NCI-H345 (cell line): ENCODE measurements at places on chromosomes 4 and X.

DNA sequence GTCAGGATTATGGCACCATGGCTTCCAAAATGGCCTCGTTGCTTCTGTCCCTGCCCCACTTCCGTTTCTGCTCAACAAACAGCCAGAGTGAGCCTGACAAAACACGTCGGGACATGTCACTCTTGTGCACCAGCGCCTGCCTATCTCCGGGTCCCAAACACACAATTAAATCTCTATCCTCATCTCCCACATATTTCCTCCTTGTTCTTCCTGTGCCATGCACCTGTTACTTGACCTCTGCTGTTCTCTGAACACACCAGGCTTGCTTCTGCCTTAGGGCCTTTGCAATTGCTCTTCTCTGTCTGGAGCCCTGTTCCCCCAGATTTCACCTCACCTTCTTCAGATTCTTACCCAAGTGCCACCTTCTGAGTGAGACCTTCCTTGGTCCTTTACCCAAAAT is 12.7 kb upstream of the CD38 start:
- no peak for DNase-seq

DNA sequence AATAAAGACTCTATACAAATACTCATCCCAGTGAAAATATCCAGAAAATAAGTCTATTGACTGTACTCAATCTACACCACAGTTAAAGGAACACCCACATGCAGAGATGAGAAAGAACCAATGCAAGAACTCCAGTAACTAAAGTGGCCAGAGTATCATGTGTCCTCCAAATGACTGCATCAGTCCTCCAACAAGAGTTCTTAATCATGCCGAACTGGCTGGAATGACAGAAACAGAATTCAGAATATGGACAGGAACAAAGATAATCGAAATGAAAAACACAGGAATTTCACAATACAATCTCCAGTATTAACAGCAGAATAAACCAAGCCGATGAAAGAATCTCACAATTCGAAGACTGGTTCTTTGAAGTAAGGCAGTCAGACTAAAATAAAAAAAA is 210.3 kb downstream of the TBCK start:
- no peak for DNase-seq

GRCh38 chrX:70411475-70411874 is 11.6 kb upstream of the GDPD2 start:
- no peak for DNase-seq

- no peak for DNase-seq
These were observed 124.7 kb upstream of the C1QTNF7 start for GRCh38 chr4:15303052-15303641.

GRCh38 chr4:76562161-76562560 is 127.1 kb downstream of the SHROOM3 start:
- no peak for DNase-seq

DNA sequence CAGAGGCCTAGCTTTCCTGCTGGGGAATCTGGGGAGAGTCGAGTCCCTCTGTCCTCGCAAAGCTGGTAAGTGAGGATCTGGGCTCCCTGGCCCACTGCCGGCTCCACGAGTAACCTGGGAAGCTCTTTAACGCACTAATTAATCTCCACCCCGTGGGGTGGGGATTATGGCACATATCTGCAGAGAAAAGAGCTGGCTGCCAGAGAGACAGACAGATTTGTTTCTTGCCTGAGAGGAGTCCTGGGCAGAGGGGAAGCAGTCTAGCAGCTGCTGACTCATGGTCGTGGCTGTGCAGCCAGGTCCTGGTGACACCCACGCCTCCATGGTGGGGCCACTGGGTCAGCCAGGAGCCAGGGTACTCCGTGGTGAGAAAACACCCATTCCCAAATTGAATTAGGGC is 14.0 kb downstream of the SORCS2 start:
- no peak for DNase-seq
